Activated CD4-positive, alpha-beta T cell treated with anti-CD3 and anti-CD28 coated beads, Interleukin-10, Interleukin-2, amounts not matched to agents 100 ng/mL and 50 ng/mL, durations not matched to agents 16 hours and 8 hours (primary cell): ENCODE measurements at places on chromosomes 7 and 10.

- DNase-seq: no peak
Observed at GRCh38 chr10:6067457-6067856, 5.3 kb upstream of the IL2RA start.

DNA sequence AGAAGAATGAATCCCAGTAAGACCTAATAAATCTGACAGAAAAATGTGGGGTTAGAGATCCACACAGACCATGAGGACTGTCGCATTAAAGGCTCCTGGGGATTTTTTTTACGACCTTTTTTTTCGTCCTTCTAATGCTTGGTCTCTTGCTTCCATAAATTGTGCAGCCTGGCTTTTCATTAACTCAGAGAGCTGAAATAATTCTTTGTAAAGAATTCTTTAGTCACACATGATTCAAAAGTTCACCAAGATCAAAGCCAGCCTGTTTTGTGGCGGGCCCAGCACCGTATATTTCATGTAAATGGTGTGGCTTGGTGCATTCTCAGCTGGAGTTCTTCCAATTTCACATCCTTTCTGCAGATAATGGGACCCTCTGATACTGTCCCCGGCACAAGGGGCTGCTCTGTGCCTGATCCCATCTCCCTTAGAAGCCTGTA is 206.6 kb upstream of the BMPER start:
- DNase-seq: no peak

DNA sequence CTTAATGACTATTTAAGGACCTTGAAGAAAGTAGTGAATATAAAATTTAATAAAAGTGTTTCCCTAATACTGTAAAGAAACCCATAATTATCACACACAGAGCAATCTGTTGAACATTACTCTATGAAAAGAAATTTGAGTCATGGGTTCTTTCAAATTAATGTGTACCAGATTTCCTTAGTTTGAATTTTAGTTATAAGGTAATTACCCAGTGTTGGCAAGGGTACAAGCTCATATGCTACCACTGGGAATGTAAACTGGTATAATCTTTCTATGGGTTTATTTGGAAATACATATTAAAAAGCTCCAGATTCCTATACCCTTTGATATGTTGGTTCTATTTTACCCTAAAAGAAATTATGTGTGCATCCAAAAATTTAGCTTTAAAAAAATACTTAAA is 22.9 kb downstream of the PANK1 start:
- DNase-seq: no peak

DNA sequence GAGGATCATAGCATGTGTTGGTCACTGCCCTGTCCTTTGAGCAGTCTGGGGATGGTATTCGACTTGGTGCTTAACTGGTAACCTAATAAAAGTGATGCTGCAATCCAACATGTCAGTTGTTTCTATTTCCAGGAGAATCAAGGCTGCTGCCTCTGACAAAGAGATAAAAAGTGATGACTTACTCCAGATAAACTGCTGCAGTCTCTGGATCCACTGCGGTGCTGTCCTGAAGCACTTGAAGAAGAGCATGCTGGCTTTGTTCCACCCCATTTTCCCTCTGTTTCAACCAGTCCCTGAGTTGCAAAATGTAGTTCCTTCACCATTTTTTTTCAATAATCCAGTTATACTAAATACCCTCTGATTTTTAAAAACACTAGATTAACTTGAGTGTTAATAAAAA is 403.5 kb upstream of the ANKRD30A start:
- DNase-seq: no peak

DNA sequence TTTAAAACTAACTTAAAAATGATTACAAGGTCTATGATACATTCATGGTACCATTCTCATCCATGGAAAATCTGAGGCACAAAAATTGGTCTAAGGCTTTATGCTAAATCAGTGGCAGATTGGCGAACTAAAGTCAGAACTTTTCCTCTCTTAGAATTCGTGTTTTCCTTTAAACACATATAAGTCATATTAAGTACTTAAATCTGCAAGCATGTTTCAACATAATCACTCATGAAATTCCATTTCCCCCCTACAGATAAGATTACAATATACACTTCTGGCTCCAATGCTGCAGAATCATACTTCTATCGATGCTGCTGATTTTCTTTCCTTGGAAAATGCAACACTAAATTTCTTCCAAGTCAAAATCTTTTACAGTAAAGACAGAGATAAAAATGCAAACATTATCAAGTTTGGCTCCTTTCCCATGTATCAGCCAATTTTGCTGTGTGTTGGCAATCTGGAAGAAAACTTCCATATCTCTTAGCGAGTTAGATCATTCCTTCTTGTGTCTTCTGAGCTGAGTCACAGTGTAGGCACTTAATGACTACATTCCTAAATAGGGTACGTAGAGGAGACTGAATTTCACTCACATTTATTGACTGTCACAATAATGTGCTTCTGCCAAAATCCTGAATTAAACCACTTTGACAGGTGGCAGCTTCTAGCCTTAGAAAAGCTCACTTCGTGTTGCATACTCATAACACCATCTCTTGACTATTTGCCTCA is 76.4 kb upstream of the LRRC17 start:
- DNase-seq: no peak

- no peak for DNase-seq
Observed at GRCh38 chr10:4851176-4851575, 25.2 kb downstream of the AKR1E2 start.

DNA sequence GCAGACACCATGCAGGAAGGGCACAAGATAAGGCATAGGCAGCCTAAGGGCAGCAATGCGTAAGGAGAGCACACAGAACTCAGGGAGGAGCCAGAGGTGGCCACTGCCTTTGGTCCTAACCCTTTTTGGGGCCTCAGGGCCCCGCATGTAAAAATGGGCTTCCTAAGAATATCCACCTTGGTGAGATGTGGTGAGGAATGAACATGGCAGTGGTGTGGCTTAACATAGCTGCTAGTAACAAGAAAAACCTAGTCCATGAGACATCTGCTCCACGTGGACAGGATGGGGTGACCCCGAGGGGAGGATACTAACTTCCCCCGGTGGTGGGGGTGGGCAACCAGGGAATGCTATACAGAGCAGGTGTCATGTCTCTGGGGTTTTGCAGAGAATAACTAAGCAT is 18.0 kb downstream of the MAT1A start:
- DNase-seq: no peak

- no peak for DNase-seq
Observed at GRCh38 chr7:17700138-17700537, 240.2 kb downstream of the SNX13 start.

- no peak for DNase-seq
Observed at GRCh38 chr10:60704471-60704870, 73.8 kb upstream of the CDK1 start.

DNA sequence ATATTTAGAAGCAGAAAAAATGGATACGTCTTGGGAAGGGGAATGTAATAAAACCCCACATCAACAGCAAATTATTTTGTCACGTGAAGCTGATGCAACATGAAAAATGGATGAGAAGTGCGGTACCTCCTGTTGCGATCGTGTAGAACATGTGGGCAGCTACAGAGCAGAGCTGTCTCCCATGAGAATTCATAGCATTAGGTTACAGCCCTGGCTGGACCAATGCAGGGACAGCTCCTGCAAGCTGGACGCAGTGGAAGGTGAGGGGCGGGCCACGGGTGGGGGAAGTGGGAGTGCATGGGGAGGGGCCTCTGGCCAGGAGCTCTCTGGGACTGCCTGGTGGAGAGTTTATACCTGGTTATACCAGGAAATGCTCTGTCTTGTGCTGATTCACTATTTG is 120.3 kb downstream of the GATA3 start:
- DNase-seq: no peak

DNA sequence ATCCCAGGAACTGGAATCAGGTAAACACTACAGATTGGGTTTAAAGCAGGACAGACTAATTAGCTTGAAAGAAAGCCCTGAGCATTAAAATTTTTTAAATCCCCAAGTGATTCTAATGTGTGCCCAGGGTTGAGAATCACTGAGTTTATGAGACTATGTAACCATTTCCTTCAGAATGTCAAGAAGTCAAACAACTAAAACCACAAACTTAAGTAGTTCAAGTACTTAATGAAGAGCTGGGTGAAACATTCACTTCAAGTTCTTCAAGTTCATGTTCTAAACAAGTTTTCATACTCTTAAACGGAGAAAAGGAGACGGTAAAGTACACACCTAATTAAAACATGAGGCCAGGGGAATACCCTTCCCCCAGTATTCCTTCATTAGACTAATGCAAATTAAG is 28.2 kb upstream of the TLL2 start:
- no peak for DNase-seq

DNA sequence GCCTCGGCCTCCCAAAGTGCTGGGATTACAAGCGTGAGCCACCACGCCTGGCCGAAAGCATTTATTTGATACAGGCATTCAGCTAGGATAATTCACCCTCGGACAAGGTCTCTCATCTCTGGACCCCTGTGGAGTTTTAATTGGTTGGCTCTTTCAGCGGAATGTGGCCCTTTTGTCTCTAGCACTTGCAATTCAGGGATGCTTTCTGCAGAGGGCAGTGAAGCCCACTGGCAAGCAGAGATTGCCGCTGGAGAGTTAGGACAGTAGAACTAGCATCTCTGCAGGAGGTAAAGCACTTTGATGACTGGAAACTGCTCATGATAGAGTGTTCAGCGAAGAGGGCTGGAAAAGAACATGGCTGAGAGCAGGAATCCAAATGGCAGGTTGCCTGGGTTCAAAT is 62.0 kb downstream of the SUFU start:
- no peak for DNase-seq

GRCh38 chr10:120688928-120689327 is 162.2 kb upstream of the WDR11 start:
- DNase-seq: no peak

DNA sequence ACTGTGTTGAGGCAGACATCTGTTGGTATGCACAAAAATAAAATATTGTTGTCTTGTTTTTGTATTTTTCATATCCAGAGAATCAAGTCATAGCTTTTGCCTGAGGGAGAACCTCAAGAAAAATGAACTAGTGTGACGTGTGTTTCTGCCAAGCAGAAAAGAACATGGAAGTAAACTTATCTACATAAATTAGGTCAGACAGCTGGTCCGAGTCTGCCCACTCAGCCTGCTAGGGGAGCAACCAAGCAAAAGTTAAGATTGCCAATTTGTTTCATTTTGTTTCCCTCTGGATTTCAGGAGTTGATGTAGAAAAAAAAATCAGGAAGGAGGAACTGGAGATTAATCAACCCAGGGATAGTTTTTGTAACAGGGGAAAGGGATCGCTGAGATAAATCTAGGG is 572.4 kb upstream of the LRRTM3 start:
- DNase-seq: no peak

- no peak for DNase-seq
Observed at GRCh38 chr10:80451132-80451531, 3.0 kb upstream of the TSPAN14 start.

- DNase-seq: no peak
Observed at GRCh38 chr7:29649028-29649716, 85.5 kb downstream of the PRR15 start.

- DNase-seq: no peak
Observed at GRCh38 chr10:2279711-2280110, 542.4 kb upstream of the ADARB2 start.

DNA sequence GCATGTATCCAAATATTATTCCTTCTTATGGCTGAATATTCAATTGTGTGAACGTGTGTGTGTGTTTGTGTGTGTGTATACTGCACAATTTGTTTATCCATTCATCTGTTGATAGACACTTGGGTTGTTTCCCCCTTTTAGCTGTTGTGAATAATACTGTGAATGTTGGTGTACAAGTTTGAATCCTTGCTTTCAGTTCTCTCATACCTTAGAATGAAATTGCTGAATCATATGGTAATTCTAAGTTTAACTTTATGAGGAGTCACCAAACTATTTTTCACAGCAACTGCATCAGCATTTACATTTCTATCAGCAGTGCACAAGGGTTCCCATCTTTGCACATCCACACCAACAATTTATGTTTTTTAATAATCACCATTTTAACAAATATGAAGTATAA is 86.9 kb upstream of the GATAD1 start:
- DNase-seq: peak; percentile 31

GRCh38 chr10:5656737-5657579 is 9.4 kb downstream of the ASB13 start:
- DNase-seq: no peak

DNA sequence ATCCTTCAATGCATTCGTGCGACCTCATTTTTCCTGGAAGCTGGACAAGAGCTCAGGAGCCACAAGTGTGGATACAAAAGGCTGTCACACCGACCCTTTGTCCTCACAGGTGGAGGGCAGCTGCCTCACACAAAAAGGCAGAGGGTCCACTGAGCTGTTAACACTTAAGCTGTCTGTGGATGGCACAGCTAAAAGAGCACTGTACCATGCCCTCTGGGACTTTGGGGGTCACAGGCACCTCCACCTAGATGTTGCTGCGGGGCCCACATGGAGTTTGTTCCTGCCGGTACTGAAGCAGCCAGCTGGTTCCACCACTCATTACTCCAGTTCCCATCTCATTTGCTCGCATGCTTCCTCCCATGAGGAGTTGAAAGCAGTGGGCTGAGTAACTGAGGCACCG is 57.0 kb downstream of the STRA8 start:
- DNase-seq: no peak

GRCh38 chr7:33901847-33902246 is 3.5 kb upstream of the BMPER start:
- no peak for DNase-seq

DNA sequence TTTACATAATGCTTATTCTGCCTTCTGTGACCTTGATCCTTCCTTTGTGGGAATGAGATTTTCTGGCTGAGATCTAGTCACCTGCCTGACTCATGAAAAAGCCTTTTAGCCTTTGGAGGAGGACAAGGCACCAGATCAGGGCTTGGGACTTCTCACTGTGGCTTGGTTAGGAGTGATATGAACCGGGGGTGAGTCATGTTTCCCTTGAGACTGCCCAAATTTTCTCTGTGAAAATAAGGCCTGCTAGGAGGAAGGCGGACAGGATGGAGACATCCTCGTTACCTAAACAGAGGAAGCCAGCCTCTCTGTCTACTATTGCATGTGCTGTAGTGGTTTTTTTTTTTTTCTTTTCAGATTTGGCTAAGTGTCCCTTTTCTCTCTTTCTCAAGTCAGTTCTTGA is 57.8 kb downstream of the EVX1 start:
- no peak for DNase-seq

DNA sequence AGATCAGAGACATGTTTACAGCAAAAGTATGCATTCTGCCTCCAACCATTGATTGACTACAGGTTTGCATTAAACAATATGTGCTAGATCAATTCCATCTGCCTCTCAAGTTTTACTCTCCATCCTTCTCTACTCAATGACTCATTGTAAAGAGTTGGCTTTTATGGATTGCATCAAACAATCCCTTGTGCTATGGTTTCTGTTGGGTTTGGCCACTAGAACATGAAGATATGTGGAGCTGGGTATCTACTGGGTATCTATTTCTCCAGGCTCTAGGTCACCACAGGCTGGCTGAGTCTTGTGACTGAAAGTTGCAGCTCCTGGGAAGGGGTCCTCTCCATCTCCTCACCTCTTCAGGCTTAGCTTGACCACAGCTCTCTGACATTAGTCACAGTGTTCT is 204.7 kb downstream of the DGKI start:
- no peak for DNase-seq

DNA sequence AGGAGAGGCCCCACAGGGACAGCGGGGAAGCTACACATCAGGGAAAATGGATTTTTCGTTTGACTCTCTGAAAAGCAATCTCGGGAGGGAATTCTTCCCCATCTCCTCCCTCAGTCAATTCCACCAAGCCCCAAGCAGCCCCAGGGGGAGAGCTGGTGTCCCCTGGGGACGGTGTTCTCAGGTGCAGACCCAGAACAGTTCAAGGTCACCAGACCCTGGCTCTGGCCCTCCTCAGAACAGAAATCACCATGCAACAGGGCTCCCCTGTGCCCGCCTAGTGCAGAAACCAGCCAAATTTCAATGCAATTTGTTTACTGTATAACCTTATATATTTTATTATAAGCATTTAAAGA is 34.1 kb downstream of the GSDME start:
- no peak for DNase-seq
